ENCODE measurements at places on chromosomes 3 and 15. TPM values are rescaled to one million over a fixed set of nuclear protein-coding genes. Genes with fewer than 3 reads are reported as not detected.

- no peak for DNase-seq
Measured at GRCh38 chr3:82294609-82295008, 533.2 kb upstream of the GBE1 start.

DNA sequence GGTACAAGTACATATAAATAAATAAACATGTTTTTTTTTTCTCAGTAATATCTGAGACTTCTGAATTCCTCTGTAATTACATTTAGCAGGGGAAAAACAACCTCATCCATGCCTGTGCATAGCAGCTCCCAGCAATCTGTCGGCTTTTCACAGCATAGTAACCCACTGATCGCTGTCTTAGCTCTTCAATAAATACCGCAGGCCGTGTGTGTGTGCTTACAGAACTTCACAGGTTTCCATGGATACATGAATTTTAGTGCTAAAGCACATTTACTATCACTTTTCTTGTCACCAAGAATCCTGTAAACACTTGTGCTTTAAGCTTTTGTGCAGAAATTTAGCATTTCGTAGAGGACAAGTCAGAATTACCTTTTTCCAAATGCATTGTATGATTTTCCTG, 4.0 kb upstream of the PLAAT1 start:
- no peak for DNase-seq

Gene LRTM1
- not detected for total RNA-seq

DNA sequence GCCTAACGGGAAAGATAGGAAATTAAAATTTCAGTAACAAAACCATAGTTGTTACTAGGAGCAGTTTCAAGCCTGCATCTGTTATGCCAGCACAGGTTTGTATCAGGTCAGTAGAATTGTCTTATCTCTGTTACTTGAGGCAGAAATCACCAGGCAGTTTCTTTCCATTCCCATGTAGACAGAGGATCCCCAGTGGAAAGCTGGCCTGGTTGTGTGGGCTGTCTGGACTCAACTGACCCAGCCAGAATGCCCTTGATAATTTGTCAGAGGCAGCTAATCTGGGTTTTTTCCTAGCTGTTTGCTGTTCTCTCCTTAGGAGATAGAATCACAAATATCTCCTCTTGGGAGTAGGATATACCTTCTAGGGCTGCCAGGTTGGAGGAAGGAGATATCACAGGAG, 1044.7 kb downstream of the IGSF11 start:
- no peak for DNase-seq

Gene TMCO5A
- not detected for total RNA-seq

DNA sequence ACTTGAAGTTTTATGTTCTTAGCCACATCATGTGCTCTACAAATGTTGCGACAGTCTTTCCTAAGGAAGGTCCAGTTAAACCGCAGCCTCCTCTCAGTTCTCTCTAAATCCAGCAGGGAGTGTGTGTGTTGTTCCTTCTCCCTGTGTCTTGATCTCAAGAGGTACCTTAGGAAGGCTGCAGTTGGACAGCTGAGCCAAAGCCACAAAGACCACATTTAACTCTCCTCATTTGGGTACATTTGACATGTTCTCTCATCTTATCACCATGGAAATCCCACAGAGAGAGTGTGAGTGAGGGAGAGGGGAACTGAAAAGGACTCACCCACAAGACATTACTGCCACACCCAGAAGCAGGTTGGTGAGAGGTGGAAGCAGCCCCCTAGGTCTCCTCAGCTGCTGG, 79.5 kb downstream of the CD200R1L start:
- no peak for DNase-seq

DNA sequence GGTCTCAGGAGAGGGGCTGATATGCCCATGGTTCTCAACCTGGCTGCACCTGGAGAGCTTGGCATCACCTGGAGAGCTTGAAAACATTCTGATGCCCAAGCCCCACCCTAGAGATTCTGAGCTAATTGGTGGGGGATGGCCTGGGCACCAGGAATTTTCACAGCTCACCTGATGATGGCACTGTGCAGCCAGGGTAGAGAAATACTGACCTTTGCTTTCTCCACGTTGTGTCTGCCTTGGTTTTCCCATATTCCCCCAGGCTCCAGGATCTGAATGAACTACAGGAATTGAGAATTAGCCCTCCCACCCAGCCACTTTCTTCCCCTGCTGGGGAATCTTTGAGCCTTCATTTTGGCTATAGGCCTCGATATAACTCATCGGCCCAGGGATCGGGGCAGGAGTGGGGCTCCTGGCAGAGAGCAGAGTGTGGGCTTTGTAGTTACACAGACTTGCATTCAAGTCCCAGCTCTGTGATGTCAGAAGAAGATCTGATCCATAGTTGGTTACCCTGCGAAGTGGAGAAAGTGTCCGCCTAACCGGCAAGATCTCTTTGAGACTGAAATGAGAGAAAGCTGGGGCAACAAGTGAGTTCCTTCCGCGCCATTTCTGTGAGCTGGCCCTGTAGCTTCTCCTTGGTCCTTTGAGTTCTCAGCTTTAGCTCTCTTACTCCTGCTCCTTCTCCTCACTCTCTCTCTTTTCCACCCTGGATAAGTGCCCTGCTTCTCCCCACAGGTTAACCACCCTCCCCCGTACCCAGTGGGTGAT, 33.1 kb upstream of the UBE2Q2 start:
- no peak for DNase-seq

GRCh38 chr15:79221696-79222095, 60.8 kb upstream of the ANKRD34C start:
- DNase-seq, result no peak

GRCh38 chr3:99881121-99881524, 63.5 kb downstream of the CMSS1 start:
- DNase-seq, result no peak

GRCh38 chr15:34679291-34679690, 75.5 kb downstream of the GJD2 start:
- no peak for DNase-seq

GRCh38 chr3:124876401-124876878, 10.7 kb downstream of the ITGB5 start:
- no peak for DNase-seq

DNA sequence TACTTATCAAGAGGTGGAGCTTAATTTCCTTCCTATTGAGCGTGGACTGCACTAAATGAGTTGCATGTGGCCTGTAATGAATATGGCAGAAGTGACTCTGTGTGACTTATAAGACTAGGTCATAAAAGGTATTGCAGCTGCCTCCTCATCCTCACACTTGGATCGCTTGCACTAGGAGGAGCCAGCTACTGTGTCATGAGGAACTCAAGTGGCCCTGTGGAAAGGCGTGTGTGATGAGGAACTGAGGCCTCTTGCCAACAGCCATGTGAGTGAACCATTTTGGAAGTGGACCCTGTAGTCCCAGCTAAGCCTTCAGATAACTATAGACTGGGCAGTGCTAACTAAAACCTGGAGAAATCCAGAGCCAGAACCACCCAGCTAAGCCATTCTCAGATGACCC, 7.1 kb upstream of the SLC30A4 start:
- DNase-seq, result no peak

DNA sequence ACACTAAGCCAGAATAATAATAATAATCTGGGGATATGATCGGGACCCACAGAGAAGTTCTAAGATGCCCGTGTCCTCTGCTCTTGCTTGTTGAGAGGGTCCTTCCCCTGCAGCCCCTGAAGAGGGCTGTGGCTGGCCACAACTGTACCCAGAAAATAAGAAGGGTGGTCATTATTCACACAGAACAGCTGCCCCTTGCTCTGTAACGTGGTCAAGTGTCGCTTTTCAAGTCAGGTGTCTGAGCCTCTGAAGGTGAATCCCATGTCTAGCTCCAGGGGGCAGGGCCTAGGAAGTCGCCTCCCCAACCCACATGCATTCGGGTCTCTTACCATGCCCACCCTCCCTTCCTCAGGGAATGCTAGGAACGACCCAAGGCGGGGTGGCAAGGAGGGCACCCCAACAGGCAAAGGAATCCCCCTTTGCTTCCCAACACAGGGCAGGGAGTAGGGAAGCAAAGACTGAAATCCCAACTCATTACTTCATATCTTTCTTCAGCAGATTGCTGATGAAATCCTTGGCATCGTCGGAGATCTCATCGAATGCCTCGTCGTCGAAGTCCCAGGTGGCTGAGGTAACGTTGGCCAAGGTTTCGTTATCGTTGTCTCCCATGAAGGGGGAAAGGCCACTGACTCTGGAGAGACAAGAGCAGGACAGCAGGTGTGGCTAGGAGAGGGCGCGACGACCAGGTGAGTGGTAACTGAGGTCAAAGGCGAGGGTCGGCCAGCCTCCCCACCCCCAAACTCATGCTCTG, 44.3 kb upstream of the HACD2 start:
- no peak for DNase-seq

Gene MNS1
- 0.58 TPM for total RNA-seq

DNA sequence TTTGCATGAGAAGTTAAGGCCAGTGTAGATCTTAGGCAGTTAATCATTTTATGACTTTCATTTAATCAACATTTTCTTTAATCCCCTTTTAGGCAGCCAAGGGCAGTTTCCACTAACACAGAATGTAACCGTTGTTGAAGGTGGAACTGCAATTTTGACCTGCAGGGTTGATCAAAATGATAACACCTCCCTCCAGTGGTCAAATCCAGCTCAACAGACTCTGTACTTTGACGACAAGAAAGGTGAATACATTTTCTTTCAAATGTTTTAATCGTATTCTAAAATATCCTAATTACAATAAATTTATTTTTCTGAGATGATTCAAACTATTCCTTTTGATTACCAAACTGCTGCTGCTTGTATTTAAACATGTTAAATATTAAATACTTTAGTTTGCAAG, 843.2 kb downstream of the CADM2 start:
- no peak for DNase-seq

Gene BTLA
- 0.78 TPM for total RNA-seq

Gene COL7A1
- total RNA-seq, result 3.7 TPM

DNA sequence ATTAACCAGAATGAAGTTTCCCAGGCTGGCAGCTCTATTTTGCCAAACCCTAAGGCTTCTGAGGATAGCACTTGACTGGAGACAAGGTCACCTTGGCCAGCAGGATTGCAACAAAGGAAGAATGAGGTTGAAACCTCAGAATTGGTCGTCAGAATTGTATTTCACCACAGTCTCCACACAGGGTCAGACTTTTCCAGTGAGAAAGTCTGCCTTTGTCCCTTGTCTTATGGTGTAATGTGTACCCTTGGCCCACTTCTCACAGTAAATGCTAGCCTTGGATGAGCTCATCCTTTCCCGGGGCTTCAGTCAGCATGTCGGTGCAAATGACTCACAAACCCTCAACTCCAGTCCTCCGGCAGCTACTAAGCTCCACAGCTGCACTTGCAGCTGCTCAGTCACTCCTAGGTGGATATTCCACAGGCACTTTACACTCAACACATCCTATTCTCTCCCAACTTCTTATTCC, 19.7 kb downstream of the SSR3 start:
- DNase-seq, result no peak

Gene SERPINI2
- not detected for total RNA-seq

Gene ZBBX
- not detected for total RNA-seq

GRCh38 chr3:32172420-32172819, 66.0 kb downstream of the GPD1L start:
- no peak for DNase-seq

DNA sequence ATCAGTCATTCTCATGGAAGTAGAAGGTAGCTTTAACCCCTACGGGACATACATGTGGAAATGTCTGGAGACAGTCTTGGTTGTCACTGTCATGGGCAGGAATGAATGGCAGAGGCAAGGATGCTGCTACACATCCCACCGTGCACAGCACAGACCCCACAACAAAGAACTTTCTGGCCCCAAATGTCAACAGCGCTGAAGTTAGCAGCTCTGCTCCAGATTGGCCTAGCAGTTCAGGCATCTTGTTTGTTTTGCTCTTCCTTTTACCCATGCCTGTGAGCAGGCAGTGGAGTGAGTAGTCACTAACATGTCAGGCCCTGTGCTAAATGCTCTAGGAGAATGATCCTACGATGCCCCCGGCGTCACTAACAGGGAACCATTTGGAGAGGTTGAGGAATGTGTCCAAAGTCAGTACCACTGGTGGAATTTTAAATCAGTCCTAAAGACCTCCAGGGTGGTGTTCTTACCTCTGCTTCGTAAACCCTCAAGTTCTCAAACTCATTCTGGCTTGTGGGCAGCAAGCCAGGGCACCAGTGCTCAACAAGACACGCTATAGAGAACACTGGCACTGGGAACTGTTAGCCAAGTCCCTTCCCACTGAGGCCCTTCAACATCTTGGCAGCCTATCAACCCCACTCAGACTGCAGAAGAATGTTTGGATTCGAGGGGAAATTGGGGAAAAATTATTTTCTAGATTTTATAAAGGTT, 142.2 kb downstream of the FOXP1 start:
- DNase-seq, result peak; percentile 73

Gene MUSTN1
- 5.4 TPM for total RNA-seq

DNA sequence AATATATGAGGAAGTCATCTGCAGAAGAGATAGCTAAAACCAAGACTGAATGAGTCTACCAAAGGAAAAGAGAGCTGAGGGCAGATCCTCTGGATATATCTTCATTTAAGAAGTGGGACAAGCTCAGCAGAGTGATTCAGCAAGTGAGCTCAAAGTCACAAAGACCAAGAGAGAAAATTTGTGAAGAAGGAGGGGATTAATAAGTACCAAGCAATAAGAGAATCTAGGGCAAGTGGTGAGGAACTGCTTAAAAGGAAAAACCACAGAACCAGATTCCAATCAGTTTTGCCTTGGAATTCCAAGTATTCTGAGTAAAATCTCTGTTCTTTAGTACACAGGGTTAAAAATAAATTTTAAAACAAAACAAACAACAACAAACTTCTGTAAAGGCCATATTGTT, 3.6 kb downstream of the EHHADH start:
- DNase-seq, result no peak

DNA sequence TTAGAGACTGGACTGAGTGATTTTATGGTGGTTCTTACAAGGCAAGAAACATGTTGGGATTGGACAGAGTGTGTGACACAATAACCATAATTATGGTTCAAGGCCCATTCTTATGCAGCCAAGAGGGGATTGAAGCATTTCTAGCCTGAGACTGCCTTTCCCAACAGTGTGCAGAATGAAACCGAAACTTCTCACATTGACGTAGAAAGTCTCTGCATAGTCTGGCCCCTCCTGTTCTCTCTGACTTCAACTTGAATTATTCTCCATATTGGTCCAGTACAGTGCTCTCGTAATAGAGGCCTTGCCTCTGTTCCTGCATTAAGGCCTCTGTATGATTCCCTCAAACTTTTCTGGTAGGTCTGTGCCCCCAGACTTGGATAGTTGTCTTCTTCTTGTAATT, 138.3 kb downstream of the DIPK2A start:
- DNase-seq, result no peak

DNA sequence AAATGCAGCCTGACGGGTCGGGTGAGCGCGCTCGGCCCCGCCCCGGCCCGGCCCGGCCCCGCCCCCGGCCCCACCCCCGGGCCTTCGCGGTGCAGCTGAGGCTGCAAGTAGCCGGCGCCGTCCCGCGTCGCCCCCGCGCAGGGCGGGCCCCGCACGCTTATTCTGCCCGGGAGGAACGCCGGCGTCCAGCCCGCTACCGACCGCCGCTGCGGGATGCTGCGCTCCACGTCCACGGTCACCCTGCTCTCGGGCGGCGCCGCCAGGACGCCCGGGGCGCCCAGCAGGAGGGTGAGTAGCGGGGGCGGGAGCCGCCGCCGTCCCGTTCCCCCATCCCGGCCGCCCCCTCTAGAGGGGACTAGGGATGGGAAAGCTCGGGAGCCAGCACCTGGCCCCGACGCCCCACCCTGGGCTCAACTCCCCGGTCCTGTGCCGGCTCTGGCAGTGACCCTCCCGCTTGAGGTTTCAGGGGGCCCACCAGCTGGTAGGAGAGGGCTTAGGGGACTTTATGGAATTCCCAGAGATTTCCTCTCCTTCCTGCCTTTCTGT, at the start of gene MYZAP:
Gene MYZAP, plus strand, starts transcription at position 83 of the 546 bp plus-strand sequence. Its CDS starts 131 bp downstream, at position 214.
- peak; percentile 80 for DNase-seq

- DNase-seq, result no peak
Measured at GRCh38 chr3:111585217-111585616, 9.9 kb downstream of the ZBED2 start.
